Stimulated activated CD4-positive, alpha-beta T cell treated with anti-CD3 and anti-CD28 coated beads, Interleukin-1b, Interleukin-23, amount 100 ng/mL, for 1 hour (primary cell): ENCODE measurements at places on chromosomes 13 and 19.
A peak's percentile ranks its signal among the peaks of the same experiment; 100 is the strongest.

DNA sequence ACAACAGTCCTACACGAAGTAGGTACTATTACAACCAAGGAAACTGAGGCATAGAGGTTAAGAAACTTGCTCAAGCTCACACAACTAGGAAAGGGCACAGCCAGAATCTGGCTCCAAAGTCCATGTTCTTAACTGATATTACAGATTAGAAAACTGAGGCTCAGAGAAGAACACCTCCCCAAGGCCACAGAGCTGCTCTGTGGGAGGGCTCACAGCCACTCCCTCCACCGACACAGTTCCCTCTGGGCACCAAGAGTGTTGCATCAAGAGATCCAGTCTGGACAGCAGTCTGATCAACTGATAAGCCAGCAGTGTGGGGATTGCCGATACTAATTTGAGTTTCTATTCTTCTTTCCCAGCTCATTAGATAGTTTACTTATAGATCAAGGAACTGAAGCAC lies 29.5 kb downstream of the SLC15A1 start:
- no peak for DNase-seq

DNA sequence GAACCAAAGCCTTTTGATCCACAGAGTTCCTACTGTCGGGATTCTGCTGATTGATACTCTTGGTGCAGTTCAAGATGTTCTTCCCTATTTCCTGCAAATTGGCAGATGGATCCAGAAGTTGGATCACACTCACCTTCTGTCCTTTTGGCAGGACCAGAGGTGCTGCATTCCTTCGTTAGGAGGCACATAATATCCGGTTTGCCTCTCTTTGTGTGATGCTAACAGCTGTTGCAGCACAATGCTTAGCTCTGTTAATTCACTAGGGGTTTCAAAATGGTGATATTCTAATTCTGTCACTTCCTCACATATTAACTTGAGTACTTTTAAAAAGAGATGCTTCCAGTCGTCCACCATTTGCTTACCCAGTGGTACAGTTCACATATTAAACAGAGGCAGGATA lies 15.2 kb upstream of the CHST8 start:
- no peak for DNase-seq

DNA sequence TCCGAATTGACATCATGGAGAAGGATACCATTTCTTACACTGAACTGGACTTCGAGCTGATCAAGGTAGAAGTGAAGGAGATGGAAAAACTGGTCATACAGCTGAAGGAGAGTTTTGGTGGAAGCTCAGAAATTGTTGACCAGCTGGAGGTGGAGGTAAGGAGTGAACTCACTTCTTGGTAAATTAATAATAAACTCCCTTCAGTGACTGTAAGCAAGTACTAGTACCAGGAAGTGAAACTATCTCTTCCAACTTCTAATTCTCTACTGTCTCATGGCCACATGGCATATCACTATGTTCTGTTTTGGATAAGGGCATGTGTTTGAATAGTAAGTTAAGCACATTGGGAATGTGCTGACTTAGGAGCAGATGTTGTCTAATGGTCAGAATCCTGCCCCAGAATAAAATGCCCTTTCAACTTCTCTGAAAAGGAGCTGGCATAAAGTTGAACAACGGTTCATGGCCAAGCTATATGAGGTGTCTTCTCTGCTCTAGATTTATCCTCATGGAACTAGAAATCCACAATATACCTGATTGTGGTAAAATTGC lies 13.4 kb downstream of the OLFM4 start:
- no peak for DNase-seq

DNA sequence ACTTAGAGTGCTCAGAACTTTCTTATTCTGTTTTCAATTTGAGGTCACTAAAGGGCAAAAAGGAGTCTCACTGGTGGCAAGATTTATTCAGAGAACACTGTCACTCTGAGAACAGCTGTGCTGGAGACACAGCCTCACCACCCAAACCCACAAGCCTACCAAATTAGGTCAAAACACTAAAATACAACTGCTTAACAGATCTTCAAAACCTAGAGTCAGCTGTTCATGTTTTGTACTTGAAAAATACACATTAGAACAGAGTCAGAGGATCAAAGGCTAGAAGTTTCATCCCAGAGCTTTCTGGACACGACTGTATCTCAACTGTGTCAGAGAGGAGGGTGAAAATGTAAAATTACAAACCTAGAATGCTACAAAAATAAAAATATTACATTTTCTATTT lies 89.3 kb downstream of the MIPEP start:
- no peak for DNase-seq

DNA sequence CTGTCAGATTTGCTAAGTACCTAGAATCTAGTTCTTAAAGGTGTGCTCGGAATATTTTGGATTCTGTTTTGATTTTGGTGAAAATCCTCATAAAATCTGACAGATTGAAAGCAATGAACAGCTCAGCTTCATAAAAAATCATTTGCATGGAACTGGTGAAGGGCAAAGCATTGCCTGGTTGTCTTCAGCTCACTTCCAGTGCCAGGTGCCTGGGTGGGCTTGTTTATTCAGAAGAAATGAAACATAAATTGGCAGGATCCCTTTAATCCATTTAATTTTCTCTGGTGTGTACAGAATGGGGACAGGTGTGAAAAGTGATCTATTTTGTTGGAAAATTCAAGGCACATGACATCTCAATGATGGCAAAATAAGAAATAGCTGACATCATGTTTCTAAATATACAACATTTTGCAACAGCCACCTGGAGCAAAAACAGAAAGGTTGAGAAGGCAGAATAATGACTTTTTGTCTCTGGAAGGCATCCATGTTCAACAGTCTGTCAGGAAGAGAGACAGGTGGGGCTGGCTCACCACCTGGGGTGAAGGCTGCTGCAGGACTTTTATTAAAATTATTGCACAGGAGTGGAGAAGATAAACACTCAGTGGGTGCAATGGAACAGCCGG lies 52.2 kb downstream of the RFC3 start:
- DNase-seq: no peak

GRCh38 chr13:76225815-76226489 lies 589.8 kb downstream of the LMO7 start:
- no peak for DNase-seq

- peak; percentile 72 for DNase-seq
Measured at GRCh38 chr19:41310033-41310831, at the start of gene CCDC97. Gene CCDC97 (plus strand): TSS chr19:41310172. CDS start chr19:41310311, 139 bp downstream.

DNA sequence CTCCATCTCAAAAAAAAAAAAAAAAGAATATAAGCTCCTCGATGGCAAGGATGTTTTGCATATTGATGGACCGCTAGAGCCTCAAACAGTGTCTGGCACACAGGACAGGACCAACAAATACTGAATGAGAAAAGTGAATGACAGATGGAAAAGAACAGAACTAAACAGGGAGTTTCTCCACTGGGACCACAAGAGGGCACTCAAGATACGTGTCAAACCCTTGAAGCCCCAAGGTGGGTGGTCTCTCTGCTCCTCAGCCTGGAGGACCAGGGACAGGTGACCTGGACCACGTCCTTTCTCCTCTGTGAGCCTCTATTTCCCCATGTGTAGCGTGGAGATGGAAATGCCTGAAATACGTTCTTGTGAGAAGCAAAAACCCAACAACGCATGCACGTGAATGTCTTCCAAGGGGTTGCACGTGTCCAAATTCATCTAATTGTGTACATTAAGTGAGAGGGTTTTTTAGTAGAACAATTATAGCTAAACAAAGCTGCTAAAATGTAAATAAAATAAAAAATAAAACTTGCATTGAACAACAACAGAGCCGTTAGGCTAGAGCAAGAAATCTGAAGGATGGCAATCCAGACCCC lies 5.7 kb upstream of the CDC42EP5 start:
- DNase-seq: no peak

GRCh38 chr13:98681049-98681448 lies 71.4 kb downstream of the SLC15A1 start:
- DNase-seq: no peak

DNA sequence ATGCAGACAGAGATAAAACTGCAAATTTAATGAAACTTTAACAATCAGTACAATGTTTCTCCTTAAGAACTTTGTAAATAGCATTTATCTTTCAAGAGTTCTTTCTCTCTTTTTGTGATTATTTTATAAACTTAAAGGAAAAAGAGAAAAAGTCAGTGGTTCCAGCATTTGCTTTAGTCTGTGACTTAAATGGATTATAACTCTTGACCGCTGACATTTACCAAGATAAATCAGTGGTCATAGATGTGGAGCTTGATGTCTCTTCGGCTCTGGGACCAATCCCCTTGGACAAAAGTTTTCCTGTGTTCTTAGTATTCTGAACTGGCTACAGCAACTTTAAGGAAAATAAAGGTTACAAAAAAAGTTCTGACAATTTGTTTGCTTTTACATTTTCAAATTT lies 162.6 kb downstream of the TM9SF2 start:
- no peak for DNase-seq

DNA sequence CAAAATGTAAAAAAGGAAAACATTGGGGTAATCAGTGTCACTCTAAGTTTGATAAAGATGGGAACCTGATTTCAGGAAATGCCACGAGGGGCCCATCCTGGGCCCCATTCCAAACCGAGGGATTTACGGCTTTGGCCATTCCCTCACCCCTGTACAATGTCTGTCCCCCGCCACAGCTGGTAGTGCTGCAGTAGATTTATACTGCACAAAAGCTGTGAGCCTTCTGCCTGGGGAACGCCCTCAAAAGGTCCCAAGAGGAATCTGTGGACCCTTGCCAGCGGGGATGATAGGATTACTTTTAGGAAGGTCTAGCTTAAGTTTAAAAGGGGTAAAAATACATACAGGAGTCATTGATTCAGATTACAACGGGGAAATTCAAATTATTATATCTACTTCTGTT lies 173.4 kb upstream of the SGCG start:
- no peak for DNase-seq

GRCh38 chr19:42440357-42441048 lies 2.2 kb downstream of the CXCL17 start:
- peak; percentile 74 for DNase-seq

GRCh38 chr13:95564733-95565291 lies 12.3 kb downstream of the CLDN10 start:
- DNase-seq: no peak

DNA sequence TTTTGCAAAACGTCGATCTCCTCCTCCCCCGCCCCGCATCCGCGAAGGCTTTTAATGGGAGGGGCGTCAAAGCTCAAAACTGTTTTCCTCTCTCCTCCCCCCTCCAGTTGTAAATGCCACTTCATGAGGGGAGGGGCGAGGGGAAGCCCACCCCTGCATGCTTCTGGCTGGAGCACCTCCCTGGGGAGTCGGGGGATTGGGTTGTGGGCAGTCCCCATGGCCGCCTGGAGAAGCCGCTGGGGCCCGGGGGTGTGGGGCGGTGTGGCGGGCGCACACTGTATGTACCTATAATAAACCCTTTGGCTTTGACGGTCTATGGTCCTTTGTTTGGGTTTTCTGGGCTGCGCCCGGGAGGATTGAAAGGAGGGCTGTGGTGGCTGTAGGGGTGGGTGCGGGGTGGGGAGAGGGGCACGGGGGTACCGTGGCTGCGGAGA lies 505 bp upstream of the SHKBP1 start:
- no peak for DNase-seq

DNA sequence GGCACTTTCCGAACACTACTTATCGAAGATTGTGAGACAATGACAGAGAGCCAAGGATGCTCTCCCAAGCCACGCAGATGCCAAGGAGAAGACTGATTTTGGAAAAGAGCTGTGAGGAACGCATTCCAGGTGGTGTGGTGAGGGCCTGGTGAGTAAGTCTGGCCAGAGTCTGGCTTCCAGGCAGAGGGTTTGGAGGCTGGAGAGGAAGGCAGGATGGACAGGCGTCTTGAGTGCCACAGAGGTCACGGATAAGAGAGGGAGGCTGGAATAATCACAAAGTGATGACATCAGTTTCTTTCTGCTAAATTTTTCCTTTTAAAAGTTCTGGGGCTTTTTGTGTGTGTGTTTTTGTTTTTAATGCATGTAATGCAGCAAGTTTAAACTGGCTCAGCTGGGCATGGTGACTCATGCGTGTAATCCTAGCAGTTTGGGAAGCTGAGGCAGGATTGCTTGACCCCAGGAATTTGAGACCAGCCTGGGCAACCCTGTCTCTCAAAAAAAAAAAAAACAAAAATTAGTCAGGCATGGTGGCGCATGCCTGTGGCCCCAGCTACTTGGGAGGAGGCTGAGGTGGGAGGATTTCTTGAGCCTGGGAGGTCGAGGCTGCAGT lies 235.1 kb downstream of the NALCN start:
- DNase-seq: no peak

DNA sequence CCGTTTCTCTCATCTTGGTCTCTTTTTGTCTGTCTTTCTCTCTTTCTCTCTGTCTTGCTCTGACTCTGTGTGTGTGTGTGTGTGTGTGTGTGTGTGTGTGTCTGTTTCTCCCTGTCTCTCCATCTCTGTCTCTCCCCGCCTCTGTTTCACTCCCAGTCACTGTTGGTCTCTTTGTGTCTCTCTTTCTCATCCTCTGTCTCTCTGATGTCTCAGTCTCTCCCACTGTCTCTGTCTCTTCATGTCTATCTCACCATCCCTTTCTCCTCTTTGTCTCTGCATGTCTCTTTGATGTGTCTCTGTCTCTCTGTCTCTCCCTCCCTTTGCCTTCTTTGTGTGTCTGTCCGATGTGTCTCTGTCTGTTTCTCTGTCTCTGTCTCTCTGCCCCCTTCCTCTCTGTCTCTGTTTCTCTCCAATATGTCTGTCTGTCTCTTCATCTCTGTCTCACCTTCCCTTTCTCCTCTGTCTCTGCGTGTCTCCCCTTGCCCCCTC lies 2.5 kb downstream of the NFIC start:
- no peak for DNase-seq

- DNase-seq: no peak
Measured at GRCh38 chr13:48653472-48653939, at the start of gene CYSLTR2. Gene CYSLTR2 (plus strand): TSS chr13:48653929. CDS start chr13:48706818, 52,889 bp downstream.

- DNase-seq: no peak
Measured at GRCh38 chr19:42512743-42513304, 15.5 kb downstream of the CEACAM1 start.

GRCh38 chr13:94249512-94249911 lies 230.0 kb downstream of the DCT start:
- no peak for DNase-seq

DNA sequence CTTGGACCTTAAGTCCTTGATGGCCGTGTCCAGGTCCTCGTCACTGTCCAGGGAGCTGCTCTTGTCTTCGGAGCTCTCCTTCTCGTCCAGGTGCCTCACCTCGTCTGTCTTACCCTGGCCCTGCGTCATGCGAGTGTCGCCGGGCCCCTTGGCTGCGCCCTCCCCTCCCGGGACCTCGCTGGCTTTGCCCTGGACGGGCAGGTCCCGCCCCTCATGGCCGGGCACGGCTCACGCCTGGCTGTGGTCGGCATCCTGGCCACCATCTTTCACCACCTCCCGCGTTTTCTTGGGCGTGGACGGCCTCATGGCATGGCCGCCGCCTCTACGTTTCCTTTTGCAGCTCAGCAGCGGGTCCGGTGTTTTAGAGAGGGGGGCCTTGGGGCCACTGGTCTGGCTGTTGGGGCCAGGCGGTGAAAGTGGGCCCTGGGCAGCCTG lies 14.8 kb downstream of the RB1 start:
- no peak for DNase-seq

DNA sequence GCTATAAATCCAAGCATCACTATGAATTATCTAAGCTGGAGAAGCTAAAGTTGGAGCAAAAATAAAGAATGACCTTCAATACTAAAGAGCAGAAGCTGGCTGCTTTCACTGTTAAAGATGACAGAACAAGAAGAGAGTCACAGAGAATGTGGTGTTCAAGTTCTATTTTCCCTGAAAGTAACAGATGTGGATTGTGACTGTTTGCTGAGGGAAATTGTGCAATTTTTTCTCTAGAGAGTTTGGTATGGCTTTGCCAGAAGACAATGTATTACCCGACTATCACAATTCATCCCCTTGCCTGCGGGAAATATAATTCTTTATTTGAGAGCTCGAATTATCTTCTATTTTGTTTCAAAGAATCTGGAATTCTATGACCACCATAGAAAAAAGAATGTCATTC lies 83.1 kb downstream of the TNFSF13B start:
- DNase-seq: no peak
